ENCODE measurements at places on chromosomes 5 and 9.

DNA sequence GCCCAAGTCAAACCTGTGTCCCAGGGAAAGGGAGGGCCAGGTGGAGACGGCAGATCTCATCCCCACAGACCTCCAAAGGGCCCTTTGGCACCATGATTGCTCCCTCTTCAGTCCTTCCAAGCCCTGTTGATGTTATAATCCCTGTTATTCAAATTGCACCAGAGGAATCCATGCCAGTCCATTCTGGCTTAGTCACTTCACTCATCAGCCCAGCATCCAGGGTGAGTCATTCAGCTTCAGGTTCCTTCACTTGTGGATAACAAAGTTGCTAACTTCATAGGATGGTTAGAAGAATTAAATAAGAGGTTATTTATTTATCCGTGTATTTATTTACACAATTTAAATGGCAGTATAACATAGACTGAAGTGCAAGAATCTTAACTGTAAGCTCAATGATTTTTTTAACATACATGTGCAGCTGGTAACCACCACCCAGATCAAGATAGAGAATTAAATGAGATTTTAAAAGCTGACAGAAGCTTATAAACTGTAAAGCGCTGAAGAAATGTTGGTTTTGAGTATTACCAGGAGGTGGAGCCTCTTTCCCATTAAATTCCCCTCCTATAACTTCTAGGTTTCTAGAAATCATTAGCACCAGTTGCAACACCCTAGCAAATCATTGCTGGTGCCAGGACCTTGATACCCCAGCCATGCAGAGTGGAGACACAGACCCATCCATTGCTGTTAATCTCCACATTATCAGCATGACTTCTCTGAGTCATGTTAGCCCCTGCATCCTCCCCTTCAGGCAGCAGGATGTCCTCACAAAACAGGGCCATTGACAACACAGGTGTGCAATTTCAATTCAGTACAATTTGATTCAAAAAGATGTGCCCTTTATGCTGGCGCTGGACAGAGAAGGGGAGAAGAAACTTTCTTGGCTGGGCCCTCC, 77.4 kb downstream of the SEC61B start:
- no peak for DNase-seq

- no peak for DNase-seq
Measured at GRCh38 chr5:176360894-176361436, 599 bp downstream of the KIAA1191 start.

- no peak for DNase-seq
Measured at GRCh38 chr5:171980792-171981191, 25.6 kb downstream of the FBXW11 start.

- no peak for DNase-seq
Measured at GRCh38 chr5:107154593-107154992, 516.1 kb downstream of the EFNA5 start.

DNA sequence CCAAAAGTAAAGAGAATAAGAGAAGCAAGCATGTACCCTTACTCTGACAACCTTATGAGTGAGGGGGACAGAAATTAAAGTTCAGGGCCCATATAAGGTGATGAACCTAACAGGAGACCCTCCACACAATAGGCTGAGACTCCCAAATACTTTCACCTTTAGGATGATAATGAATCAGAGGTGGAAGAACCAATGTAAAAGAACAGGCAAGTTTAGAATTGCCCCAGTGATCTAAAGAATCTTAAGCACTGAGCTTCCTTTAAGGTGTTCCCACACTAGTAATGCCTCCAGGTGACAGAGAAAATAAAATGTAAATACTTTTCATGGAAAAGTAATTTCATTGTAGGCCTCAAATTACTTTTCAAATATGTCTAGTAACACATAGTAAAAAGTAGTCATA, 8.2 kb upstream of the FAM151B start:
- no peak for DNase-seq

DNA sequence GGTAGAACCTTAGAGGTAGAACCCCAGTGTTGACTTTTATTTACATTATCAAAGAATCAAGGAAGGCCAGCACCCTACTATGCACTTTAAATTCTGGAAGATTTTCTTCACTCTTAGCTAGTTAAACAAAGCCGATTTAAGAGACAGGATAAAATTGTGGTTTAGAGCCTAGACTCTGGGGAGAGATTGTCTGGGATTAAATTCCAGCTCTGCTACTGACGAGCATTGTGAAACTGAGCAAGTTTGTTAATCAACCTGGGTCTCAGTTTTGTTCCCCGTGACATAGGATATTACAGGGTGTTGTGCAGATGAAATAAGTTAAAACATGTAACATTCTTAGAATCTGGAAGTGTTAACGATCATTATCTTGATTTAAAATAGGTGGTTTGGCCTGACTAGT, 83.5 kb downstream of the FEM1C start:
- DNase-seq, result no peak

- DNase-seq, result no peak
Measured at GRCh38 chr9:87771316-87772006, 45.5 kb downstream of the CTSL start.

- DNase-seq, result no peak
Measured at GRCh38 chr5:132198571-132198970, 29.1 kb downstream of the P4HA2 start.

DNA sequence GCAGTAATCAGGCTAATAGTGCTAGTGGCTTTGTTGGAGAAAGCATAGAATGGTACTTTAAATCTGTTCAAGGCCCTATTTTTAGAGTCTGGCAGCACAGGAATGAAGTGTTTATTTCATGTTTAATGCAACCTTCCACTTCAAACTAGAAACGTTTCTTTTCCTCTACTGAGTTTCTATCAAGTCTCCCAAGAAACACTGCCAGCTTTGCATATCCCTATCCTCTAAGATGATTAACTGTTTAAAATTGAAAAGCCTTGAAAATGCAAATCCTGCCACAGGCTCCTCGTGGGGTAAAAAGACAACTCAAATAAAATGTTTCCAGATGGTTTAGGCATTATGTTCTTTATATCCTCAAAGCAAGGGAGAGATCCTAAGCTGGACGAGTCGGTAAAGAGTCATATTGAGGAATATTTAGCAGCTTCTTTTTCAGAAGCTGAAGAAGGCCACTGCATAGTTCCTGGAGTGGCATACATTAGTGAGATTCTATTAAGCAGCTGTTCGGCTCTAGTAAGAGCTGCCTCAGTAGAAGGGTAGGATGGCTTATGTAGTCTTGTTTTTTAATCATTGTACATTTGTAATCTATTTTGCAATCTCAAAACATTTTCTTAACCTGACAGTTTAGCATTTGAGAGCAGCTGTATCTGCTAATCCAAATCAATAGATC, 251.2 kb downstream of the CHSY3 start:
- DNase-seq, result no peak

DNA sequence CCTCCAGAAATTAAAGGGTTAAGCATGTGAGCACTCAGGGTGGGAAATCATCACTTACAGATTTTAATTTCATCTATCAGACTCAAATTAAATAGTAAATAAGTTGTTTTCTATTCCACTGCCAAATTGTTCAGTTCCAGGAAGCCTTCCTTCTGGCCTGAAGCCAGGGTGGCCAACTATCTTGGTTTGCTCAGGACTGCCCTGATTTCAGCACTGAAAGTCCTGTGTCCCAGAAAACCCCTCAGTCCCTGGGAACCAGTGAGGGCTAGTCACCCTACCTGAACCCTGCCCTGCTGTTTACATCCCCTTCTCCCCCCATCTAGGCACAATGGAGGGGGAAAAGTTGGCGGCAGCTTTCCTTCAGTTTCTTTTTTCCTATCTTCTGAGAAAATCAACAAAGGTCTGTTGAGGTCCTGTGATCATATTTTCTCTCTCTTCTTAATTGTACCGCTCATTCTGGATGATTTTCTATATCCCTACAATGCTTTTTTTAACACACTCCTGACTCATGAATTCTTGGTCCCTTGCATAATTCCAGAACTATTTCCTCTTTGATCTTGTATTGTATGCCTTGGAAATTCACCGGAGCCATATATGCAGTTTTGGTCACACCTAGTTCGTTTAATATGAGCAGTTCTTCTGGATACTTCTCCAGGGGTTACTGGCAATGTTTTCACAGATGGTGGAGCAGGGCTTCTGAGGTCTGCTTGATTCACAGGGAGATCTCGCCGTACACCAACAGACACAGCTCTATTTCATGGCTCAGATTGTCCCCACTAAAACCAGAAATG, 103.8 kb downstream of the MAP1B start:
- DNase-seq, result no peak

DNA sequence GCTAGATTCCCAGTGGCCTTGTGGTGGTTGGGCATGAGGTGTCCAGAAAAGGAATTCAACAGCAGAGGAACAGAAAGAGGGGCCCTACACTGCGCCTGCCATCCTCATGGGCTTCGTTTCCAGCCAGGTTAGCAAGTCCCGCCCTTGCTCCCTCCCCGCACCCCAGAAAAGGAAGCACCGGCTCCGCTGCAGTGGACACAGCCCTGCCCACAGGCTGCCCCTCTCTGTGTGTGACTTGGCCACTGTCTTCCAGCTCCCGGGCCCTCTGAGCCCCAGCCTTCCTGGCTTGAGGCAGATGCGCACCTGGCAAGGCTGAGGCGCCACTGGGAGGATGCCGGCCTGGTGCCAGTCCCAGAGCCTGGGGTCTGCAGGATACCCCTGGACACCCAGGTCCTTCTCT, 305.0 kb upstream of the IRX4 start:
- no peak for DNase-seq

GRCh38 chr5:9919306-9920030, 289.3 kb upstream of the TAS2R1 start:
- no peak for DNase-seq

DNA sequence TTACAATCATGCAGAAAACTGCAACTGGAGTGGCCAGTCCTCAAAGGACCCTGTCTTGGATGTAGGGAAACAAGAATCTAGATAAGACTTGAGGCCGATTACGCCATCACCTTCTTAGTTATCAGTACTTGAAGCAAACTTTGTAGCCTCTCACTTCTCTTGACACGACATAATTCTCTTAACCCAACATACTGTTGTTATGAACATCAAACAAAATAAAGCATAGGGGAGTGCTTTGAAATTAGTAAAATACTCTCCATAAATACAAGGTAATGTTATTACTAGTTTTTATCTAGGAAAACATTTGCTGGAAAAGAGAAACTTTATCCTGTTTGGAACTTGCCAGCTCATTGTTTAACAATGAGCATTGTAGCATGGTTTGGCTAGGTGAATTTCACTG, 574.9 kb upstream of the DMAC1 start:
- DNase-seq, result no peak

- no peak for DNase-seq
Measured at GRCh38 chr9:22169243-22169642, 160.1 kb upstream of the CDKN2B start.

GRCh38 chr5:2634399-2635176, 116.9 kb downstream of the IRX2 start:
- no peak for DNase-seq

GRCh38 chr9:33166231-33167083, 679 bp downstream of the B4GALT1 start:
- DNase-seq, result peak; percentile 44

DNA sequence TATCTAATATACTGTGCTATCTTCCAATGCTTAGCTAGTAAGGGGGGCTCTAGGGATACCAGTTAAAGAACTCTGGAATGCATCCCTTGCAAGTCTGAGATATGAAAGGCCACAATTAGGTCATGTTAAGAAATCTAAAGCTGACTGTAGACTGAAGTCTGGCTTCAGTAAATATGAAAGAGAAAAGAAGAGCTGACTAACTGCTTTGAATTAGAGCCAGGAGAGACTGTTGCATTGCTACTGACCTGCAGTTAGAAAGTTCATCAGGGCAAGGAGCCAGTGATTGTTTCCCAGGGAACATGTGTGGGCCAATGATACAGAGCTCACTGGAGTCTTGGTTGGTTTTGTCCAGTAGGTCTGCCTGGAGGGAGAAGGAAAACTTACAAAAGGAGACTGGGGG, 472.1 kb upstream of the TNC start:
- no peak for DNase-seq

DNA sequence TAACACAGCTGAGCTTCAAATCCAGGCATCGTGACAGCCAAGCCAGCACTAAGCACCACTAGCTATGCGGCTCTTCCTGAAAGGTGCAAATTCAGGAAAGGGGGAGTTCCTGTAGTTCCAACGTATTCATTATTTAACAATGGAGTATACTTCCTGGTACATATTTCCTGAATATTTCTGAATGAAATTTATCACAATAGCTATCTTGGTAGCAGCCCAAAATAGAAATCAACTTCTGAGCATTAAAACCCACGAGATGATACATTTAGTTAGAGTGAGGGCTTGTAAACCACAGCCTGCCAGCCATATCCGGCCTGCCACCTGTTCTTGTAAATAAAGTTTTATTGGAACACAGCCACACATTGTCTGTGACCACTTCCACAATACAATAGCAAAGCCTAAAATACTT, 109.7 kb upstream of the RETREG1 start:
- DNase-seq, result no peak

- DNase-seq, result no peak
Measured at GRCh38 chr9:130111786-130112537, 58.3 kb downstream of the GPR107 start.

- DNase-seq, result no peak
Measured at GRCh38 chr9:117511852-117512481, 97.1 kb upstream of the ASTN2 start.

DNA sequence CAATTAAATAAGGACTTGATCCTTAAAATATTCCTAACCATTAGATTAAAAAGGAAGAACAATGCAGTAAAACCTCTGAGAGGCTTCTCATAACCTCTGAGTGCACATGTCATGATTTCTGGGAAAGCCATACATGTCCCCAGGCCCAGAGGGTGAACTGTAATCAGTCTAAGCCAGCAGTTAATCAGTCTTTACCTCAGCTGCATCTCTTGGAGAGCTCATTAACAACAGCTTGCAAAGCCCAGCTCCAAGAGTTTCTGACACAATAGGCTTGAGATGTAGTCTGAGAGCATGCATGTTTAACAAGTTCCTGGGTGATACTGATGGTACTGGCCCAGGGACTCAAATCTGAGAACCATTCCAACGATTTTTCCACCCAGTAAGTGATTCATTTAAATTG, 392.1 kb downstream of the DNAH5 start:
- DNase-seq, result no peak

DNA sequence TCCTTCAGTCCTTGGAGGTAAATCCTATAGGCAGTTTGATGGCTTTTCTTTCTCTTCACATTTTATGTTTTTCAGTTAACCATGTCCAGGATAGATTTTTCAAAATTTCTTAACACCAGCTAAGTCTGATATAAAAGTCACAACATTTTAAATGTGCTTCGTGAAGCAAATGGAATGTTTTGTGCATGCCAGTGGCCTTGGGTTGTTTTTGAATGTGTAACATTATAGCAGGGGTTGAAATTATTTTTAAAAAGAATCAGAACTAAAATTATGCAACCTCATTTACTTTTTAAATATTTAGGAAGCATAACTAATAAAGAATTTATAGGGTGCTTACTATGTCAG, 201.1 kb downstream of the ARHGEF28 start:
- DNase-seq, result no peak

DNA sequence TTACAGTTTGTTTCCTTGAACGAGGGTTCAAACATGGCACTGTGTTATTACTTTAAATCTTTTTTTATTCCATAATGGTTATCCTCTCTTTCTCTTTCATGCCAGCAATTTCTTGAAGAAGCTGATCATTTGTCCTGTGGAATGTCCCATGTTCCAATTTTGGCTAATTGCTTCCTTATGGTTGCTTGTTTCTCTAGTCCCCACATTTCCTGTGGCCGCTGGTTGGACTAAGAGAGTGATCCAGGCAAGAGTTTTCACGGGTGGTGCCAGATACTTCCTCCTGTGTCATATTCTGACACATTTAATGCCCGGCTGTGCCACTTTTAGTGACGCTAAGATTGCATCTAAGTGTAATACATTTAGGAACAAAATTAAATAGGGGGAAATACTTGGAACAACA, 83.8 kb upstream of the FAM169A start:
- DNase-seq, result no peak

All from memory B cell (primary cell).